Stimulated activated CD4-positive, alpha-beta T cell treated with anti-CD3 and anti-CD28 coated beads, Interleukin-12 subunit alpha, Interleukin-12 subunit beta, amount 100 ng/mL, for 4 hours (primary cell): ENCODE measurements at places on chromosomes 2 and 18.

DNA sequence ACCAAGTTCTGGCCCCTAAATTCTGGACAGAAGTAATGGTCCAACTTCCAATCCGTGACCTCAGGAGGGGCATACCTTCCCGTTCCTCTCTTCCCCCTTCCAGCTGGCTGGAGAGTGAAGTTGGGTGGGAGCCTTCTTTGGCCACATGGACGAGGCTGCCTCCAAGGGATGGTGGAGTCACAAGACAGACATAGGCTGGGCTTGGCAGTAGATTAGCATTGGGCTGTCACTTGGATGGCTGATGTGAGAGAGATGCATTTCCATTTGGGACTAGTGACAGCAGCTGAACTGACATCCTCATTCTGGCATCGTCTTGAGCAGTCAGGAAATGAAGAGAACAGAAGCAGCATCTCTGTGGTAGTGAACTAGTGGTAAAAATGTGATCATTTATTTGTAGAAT is 12.6 kb downstream of the NT5DC4 start:
- DNase-seq, result no peak

GRCh38 chr2:162103443-162104009 is 29.5 kb upstream of the DPP4 start:
- no peak for DNase-seq

- no peak for DNase-seq
These were observed 24.7 kb upstream of the AGAP1 start for GRCh38 chr2:235468978-235469655.

- no peak for DNase-seq
These were observed 184.1 kb downstream of the MTCL1 start for GRCh38 chr18:8889489-8889888.

DNA sequence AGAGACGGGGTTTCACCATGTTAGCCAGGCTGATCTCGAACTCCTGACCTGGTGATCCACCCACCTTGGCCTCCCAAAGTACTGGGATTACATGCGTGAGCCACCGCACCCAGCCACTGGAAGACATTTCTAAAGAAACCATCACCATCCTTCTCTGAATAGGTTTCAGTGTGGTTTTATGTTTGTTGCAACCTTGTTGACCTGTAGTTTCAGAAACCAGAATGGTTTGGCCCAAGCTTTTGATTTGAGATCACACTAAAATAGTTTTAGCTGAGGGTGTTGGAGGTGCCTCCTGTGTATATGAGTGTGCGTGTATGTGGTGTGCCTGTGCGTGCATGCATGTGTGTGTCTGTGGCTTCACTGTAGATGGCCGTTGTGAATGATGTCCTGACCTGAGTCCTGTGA is 26.2 kb downstream of the INPP4A start:
- no peak for DNase-seq

GRCh38 chr2:150639383-150639782 is 151.9 kb upstream of the RND3 start:
- no peak for DNase-seq

DNA sequence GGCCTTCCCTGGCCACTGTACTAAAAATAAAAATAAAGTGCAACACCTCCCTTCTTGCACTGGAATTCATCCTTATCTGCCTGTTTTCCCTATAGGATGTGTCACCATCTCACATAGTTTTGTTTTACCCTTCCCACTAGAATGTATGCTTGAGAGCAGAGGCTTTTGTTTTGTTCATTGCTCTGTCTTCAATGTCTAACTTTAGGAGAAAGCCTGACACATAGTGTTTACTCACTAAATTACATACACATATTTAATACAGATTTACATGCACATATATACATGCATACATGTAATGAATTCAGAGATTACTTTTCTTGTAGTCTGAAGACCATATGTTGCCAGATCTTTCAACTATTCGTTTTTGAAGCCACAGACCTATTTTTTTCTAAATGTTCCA is 23.0 kb downstream of the CD302 start:
- DNase-seq, result no peak

DNA sequence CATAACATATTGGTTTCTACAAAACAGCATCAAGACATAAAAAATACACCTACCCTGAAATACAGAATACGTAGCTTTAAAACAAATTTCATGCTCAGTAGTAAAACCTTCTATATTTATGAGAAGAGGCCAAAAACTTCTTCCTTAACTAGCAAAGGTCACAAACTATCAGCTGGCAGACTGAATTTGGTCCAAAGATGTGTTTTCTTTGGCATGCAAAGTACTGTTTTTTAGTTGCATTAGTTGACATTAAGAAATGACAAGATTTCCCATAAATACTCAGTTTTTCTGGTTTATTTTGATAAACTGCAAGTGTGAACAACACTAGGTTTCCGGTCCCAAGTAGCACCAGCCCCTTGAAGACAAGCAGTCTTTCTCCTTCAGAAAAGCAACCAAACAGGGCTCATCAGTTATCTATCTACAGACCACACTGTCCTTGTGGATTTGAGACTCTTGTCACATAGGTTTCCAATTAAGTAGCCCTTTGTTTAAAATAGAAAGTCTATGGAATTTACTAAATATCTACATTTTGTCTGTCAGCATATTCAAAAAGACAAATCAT is 35.6 kb downstream of the SLC25A12 start:
- no peak for DNase-seq

- DNase-seq, result no peak
These were observed 110.2 kb downstream of the VAPA start for GRCh38 chr18:10023853-10024570.

GRCh38 chr2:105129722-105130232 is 91.9 kb downstream of the MRPS9 start:
- no peak for DNase-seq

- no peak for DNase-seq
These were observed 114.9 kb upstream of the SEC11C start for GRCh38 chr18:59024829-59025228.

- DNase-seq, result no peak
These were observed 26.6 kb upstream of the UGGT1 start for GRCh38 chr2:128064353-128064752.

GRCh38 chr2:129554373-129554772 is 425.1 kb upstream of the RAB6C start:
- no peak for DNase-seq

DNA sequence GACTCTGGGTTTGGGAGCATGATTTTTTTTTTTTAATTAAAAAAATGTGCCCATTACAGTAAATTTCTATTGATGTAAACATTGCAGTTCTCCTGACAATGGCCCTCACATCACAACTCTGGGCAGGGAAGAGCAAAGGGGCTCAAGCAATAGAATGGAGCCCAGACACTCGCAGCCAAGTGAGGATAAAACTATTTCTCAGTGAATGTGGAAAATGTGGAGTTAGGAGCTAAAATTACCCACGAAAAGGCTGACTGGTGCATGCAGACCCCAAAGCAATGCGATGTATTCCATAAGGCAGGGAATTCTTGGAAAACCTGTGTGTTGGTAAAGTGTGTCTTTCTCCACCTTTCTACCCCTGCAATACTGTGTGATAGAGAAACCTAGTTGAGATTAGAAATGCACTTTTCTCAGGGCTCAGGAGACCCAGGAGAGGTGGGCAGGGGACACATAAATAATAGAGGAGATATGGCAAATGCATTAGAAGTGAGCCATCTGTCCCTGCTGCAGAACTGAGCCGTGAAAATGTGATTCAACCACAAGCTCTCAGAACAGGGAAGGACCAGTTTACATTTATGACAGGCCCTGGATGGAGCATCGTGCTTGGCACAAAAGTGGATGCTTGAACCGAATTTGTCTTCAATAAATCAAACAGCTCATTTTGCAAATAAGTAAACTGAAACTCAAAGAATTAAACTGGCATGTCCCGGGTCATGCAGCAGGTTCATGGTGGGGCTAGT is 100.1 kb downstream of the MYCN start:
- no peak for DNase-seq

GRCh38 chr2:120389036-120389391 is 43.1 kb downstream of the INHBB start:
- DNase-seq, result no peak

- no peak for DNase-seq
These were observed 7.6 kb downstream of the ITGA6 start for GRCh38 chr2:172434821-172435605.

GRCh38 chr18:55927831-55928230 is 339.8 kb upstream of the TCF4 start:
- DNase-seq, result no peak
